ENCODE measurements at places on chromosomes 6 and 20.

DNA sequence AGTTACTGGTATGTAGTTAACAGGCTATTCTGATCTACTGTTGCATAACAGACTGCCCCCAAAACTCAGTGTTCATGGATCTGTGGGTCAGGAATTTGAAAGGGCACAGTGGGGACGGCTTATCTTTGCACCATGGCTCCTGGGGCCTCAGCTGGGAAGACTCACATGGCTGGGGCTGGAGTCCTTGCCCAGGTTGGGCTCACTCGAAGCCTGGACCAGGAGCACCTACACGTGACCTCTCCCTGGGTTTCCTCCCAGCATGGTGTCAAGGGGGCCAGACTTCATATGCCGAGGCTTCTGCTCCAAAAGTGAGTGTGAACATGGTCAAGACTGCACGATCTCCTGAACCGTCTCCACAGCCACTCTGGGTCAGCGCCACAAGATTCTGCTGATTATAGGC is 11.7 kb downstream of the SYNDIG1 start:
- DNase-seq = no peak

GRCh38 chr6:11368760-11369159 is 136.3 kb upstream of the NEDD9 start:
- DNase-seq = no peak

DNA sequence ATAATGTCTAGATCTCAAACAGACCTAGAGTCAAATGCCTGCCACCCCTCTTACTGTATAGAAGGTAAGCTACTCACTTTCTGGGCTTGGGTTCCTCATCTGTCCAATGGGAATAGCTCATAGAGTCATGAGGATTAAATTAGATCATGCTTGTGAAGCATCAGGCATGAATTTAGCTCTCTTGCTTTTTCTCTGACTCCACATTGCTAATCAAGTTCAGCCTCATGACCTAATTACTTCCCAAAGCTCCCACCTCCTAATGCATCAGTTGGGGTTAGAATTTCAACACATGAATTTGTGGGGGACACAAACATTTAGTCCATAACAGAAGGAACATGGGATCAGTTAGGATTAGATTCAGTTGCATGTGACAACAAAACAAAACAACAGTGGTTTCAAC is 4.6 kb upstream of the DDX27 start:
- no peak for DNase-seq

GRCh38 chr6:27825025-27825793 is 87.0 kb downstream of the OR2B2 start:
- no peak for DNase-seq

- DNase-seq = no peak
Observed at GRCh38 chr20:64092258-64093012, 8.2 kb upstream of the LKAAEAR1 start.

- DNase-seq = peak; percentile 55
Observed at GRCh38 chr20:49608752-49609670, 41.1 kb upstream of the PTGIS start.

DNA sequence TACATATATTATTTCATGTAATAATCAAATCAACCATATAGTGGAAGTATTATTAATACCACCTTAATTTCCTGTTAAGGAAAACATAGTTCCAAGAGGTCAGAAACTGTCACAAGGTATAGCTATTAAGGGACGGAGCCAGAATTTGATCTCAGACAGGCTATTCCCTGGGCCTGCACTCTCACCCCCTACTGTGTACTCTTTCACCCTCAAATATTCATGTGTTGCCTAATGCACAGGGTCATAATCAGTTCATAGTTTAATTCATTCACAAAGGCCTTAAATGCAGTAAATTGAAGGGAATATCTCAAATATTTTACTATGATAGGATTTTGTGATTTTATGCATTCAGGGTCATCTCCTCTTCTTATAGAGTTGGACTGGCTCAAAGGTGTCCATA is 67.2 kb upstream of the IFNGR1 start:
- no peak for DNase-seq

- DNase-seq = no peak
Observed at GRCh38 chr20:51481341-51481914, 61.1 kb downstream of the NFATC2 start.

DNA sequence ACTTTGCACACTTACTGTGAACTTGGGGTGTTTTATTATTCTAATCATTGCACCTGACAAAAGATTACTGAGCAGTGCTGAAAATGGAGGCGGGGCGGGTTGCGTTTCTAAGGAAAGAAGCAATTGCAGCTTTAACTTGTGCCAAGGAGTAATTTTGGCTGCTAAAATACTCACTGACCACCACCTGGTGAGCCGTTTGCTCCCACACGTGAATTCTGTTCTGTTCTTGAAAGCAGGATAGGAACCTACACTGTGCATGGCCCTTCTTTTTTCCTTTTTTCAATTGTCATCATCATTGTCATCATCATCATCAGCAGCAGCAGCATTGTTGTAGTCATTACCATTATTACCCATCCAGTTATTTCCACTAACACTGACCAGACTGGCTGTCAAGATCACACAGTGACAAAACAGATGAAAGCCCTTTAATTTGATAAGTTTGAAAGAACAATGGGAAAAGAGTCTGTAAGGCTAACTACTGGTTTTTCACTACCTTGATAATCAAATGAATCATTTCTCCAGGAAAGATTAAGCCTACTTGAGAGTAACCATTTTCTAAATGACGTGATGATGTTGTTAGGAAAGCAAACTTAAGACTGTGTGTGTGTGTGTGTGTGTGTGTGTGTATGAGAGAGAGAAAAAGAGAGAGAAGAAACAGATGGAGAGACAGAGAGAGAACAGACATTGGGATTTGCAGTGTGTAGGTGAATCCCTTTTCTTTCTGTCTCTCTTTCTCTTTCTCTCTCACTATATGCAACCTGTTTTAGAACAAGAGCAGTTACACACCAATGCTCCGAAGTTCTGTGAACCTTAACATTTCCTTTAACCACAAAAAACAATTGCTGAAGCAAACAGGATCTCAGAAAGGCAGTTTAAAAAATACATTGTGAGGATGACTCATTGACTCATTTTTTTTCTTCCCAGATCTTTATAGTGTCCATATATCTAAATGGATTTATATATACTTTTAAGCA is 3.8 kb downstream of the RIPOR2 start:
- DNase-seq = no peak

- no peak for DNase-seq
Observed at GRCh38 chr6:53162606-53163005, 14.0 kb upstream of the GCM1 start.

- DNase-seq = no peak
Observed at GRCh38 chr20:25221592-25222460, 26.1 kb upstream of the PYGB start.

GRCh38 chr6:36445621-36446020 is 2.8 kb downstream of the KCTD20 start:
- DNase-seq = no peak

DNA sequence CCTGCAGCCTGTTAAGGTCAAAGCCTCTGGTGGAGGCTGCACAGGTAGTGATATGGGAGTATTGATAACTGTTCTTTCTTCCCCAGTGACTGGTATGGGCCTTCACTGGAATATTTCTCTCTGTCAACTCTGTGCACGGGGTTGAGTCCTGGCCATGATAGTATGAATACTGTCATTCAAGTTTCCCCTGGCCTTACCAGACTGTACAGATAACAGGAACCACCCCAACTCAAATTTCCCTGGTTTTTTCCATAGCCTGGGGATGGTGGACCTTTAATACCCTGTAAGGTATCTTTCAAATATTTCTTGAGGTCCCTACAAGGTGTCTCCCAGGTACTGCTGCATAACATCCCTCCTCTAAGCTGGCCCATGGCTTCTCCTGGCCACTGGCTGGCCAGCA is 51.4 kb upstream of the TNFAIP3 start:
- no peak for DNase-seq

DNA sequence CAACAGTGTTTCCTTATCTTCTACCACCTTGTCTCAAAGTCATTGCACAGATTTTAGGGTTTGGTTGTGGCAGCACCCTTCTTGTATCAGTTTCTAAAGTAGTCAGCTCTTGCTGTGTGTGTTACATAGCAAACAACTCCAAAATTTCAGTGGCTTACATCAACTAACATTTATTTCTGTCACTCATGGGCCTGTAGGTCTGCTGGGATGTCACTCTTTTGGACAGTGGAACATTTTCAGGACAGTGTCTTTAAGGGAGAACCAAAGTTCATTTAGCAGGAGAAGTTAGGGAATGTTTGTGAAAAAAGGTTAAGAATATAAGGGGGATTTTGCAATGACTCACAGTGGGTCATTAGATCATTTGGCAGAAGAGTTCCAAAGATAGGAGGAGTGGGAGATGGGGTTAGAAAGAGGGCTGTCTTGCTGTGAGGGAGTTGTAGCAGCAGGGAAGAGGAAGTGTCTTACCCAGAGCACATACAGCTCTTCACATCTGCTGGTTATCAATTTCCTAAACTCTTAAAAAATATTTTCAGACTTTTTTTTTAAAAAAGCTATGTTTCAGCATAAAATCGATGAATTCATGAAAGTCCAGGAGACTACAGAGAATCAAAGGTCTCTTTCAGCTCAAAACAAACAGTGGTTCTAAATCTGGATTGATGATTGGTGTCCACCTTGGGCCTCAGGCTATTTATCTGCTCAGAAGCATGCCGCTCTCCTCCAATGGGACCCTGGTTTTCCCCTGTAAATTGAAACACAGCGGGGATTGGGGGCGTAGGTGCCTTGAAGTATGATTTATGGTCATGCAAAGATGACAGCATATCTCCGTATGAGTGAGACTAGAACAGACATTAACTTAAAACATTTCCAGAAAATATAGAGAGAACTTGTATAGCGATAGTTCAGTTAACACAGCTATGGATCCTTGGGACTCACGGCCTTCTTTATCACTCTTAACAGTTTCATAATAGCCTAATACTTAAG is 117.3 kb downstream of the B3GAT2 start:
- DNase-seq = no peak

All from NT2/D1 (cell line).